ENCODE measurements at places on chromosomes 1 and 21.

DNA sequence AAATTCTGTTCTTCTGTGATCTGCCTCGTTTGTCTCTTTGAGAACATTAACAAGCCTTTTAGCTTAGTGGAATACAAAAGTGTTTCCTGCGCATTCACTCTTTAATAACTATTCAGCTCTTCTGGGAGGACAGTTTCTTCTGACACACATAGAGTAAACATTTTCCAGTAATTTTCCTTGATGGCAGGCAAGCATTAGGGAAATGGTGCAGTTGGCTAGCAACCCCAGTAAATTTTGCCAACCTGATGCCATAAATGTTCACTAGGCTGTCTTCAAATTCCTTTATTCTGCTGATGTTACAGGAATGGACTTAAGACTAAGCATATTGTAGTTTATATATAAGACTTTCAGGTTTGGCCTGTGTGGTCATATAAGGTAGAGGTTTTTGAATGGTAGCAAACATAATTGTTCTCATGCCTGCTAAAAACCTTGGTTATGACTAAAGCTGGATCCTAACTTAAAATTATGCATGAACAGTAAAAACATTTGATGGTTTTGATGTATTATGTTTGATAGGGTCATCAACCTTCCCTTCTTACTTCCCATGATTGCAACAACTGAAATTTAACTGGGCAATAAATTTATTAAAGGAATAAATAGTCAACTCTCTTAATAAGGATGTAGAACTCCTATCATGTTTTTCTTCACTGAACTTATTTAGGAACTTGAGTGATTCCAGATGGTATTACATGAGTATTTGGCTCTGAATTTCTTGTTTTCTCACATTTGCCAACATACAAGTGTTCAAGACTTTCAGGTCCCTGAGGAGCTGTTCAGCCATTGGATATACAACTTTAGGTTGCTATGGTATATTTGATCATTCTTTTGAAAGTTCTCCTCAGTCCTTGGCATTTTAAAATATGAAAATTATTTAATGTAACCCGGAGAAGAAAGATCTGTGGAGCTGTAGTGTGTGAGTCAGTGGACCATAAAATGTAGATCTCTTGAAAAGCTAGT is 223.4 kb downstream of the FMN2 start:
- no peak for DNase-seq

DNA sequence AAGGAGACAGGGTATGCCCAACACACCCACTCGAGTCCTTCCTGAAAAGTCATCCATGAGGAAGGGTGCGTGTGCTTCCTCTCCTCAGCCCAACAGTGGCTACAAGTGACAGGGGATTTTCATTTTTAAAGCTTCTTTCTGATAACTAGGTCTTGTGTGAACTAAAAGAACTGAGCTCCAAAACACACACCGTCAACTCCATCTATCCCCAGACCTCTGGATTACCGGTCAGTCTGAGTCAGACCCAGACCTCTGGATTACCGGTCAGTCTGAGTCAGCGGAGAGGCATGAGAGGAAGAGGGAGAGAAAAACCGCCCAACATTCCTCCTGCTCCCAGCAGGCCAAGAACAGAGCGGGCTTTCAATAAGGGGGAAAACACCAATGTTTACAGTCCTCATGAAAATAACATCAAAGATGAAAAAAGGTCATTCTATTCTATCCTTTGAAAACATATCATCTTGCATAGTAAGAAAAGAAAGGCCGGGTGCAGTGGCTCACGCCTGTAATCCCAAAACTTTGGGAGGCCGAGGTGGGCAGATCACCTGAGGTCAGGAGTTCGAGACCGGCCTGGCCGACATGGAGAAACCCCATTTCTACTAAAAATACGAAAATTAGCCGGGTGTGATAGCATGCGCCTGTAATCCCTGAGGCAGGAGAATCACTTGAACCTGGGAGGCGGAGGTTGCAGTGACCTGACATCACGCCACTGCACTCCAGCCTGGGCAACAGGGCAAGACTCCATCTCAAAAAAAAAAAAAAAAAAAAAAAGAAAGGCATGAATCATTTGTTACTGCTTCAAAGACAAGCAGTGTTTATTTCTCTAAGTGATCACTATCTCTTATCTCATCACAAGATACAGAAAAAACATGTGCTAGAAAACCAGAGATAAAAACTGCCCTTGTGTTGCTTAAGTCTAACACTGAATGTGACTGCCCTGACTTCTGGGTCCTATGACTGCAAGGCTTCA is 3.4 kb downstream of the PTTG1IP start:
- peak; percentile 95 for DNase-seq

DNA sequence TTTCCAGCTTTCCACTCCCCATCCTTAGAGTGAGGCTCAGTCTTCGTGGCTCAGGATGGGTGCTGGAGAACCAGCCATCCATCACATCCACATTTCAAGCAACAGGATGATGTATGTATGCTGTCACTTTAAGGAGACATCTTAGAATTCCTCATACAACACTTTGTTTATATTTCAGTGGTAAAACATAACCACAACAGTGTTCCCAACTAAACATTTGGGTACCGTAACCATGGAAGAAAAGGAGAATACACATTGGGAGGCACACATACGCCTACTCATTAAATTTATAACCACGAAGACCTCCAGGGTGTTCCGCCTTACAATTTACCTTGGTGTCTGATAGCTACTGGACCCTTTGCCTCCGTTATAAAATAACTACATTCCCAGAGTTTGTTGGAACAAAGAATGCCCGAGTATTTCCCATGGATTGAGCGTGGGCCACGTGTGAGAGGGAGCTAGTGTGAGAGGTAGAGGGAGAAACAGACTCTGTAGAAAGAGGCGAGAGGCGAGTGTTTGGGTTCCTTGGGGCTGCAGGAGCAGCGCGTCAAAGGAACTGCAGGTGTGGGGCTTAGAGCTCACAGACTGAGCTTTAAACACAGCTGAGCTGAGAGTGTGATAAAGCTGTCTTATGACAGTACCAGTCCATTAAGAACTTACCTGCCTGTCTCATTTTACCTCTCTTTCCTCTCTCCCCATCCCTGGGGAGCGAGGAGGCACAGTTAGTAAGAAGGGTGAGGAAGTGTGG is 111.5 kb upstream of the USP24 start:
- no peak for DNase-seq

DNA sequence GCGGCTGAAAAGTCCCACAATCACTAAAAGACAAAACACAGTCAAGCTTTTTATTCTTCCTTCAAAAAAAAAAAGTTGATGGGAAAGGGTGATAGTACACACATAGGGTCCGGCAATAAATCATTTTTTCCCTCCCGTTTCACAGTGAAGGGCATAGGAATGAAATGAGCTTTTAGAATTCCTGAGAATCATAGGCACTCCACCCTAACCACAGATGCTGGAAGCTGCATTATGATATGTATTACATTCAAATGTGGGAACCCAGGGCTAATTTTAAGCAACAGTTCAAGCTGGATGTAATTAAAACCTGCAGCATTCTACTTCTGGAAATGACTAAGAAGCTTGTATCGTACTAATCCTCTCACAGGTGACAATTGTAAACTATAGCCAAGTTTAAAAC is 75.7 kb upstream of the KCNJ15 start:
- DNase-seq = no peak

DNA sequence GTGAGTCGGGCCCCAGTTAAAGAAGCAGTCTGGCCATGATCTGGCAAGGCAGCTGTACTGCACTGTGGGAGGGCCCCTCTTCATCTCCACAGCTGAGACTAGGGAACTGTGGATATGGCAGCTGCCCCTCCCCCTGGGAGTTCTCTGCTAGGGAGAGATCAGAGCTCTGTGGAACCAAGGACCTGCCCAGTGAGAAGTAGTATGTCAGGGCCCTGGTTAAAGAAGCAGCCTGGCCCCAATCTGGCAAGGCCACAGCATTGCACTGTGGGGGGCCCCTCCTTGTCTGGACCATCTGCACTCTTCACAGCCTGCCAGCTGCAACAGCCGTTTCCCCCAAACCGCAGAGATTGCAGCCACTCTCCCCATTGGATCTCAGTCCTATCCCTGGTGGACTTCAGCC is 208.5 kb downstream of the DNAH14 start:
- DNase-seq = no peak

GRCh38 chr1:1157914-1158710 is 15.6 kb upstream of the TTLL10 start:
- no peak for DNase-seq

GRCh38 chr1:82337635-82338034 is 536.9 kb downstream of the ADGRL2 start:
- no peak for DNase-seq

DNA sequence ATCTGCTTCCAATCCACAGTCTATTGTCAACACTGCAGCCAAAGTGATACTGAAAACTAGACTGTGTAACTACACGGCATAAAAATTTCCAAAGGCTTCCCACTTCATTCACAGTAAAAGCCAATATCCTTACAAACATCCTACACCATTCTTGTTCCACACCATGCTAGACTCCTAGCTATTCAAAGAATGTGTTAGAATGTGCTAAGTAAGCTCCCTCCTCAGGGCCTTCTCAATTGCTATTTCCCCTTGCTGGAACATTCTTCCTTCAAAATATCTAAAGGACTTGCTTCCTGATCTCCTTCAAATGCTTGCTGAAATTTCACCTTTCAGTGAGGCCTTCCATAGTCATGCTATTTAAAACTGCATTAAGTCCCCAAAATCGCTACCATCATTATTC is 228.1 kb downstream of the AKT3 start:
- no peak for DNase-seq

DNA sequence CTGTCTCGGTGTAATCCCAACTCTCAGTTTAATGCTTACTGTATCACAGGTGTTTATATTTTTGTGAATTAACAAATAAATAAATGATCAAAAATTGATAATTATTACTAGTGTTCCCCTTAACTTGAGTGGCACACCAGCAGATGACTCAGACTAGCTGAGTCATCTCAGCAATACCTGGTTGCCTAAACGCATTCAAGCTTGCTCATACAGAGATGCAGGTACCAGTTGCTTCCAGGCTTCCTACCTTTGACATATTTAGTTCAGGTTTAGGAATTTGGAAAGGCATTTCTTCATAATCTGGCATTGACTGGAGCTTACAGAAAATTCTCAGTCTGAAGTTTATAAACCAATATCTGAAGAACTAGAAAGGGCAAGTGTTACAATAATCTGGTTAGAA is 78.9 kb upstream of the LMO4 start:
- no peak for DNase-seq

DNA sequence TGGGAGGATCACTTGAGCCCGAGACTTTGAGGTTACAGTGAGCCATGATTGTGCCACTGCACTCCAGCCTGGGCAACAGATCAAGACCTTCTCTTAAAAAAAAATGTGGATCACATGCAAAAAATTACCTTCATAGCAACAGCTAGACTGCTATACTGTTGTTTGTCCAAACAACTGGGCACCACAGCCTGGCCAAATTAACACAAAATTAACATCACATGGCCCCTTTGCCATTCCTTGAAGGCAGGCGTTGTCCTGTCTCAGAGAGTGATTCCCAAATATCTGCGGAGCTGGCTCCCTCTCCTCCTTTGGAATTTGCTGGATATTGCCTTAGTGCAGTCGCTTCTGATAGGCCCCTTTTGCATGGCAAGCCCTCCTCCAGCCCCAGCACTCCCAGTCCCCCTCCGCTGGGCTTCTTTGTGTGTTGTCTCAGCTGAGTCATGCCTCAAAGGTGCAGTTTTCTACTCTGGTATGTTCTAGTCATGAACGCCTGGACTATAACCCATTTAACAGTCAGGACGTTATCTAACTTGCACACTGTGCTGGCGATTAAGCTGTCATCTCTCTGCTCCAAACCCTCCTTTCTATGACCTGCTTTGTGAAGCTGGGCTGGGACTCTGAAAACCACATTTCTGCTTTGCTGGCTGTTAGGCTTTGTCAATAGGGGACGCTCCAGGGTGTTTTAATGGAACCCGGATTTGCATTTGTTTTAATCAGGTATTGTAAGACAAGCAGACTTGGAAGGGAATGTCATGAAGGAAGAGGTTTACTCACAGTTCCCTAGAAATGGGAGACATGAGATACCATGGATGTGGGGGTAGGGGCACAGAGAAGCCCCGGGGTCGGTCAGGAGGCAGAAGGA is 20.1 kb upstream of the HPCAL4 start:
- no peak for DNase-seq

DNA sequence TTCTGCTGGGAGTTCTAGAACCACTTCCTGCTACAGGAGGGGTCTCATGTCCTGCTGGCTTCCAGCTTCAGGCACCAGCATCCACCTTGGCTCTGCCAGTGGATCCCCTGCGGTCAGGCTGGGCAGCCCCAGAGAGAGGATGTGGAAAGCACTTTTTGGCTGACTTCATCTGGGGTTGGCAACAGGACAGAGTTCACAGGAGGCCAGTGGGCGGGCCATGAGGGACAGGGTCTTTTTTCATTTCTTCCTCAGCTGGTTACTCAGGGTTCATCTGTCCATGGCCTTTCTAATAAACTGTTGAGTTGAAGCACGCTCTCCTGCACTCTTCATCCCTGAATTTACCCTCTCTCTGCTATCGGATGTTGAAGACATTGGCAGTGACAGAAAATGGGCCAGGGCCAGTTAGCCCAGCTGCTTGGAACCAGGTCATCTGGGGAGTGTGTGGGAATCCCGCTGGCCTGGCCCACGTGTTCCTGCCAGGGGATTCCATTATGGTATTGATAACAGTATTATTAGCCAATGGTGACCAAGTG is 45.2 kb downstream of the RPS6KA1 start:
- DNase-seq = peak; percentile 69

- no peak for DNase-seq
Observed at GRCh38 chr1:54510715-54511270, 37.2 kb upstream of the ACOT11 start.

GRCh38 chr21:29376556-29376955 is 77.8 kb downstream of the BACH1 start:
- no peak for DNase-seq

GRCh38 chr1:228299211-228299610 is 91.4 kb downstream of the OBSCN start:
- no peak for DNase-seq

- peak; percentile 90 for DNase-seq
Observed at GRCh38 chr1:112522621-112523020, 13.9 kb downstream of the WNT2B start.

DNA sequence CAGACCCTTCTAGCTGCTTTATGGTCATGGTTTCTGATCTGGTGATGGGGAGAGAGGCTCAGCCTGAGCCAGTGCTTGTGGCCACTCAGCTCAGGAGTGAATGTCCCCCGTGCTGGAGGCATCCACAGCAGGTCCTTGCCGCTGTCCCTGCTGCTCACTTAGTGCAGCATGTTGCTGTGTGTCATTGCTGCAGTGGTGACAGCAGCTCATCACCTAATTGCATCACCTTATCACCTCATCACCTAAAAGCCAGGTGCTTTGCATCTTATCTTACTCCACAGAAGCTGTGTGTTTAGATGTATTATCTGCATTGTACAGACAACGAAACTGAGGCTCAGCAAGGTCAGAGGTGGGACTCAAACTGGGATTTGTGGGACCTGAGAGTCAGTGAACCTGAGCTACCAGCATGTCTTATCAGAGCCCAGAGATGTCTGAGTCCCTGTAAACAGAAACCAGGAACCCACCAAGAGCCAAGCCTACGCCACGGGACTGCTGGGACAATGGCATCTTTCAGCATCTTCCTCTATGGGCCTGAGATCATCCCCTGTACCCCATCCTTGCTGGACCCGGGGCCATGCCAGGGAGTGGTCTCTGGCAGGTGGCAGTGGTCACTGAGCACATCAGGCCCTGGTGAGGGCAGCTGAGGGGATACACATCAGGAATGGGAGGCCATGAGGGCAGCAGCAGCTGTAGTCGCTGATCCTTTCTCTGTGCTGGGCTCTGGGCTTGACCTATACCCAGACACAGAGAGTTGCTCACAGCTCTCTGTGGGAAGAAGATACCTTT is 6.5 kb downstream of the PODN start:
- no peak for DNase-seq

- DNase-seq = no peak
Observed at GRCh38 chr1:7584157-7584556, 186.9 kb upstream of the VAMP3 start.

Data from RCC 7860 (cell line).